MV-4-11 (cell line): ENCODE measurements at places on chromosomes 7 and 10.
A peak's percentile ranks its signal among the peaks of the same experiment; 100 is the strongest.

DNA sequence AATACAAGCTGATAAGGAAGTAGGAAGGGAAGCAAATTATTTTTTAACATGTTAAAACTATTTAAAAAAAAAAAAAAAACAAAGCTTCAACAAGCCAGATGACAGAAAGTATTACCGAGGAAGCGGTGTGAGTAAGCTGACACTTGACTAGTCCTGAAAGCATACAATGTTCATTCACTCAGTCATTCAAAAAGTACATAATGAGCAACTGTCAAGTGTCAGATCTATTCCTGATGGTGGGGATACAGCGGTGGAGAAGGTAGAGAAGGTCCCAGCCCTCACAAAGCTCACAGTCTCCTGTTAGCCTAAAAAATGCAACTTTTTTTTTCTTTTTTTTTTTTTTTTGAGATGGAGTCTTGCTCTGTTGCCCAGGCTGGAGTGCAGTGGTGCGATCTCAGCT lies 40.0 kb downstream of the RAPGEF5 start:
- no peak for DNase-seq

DNA sequence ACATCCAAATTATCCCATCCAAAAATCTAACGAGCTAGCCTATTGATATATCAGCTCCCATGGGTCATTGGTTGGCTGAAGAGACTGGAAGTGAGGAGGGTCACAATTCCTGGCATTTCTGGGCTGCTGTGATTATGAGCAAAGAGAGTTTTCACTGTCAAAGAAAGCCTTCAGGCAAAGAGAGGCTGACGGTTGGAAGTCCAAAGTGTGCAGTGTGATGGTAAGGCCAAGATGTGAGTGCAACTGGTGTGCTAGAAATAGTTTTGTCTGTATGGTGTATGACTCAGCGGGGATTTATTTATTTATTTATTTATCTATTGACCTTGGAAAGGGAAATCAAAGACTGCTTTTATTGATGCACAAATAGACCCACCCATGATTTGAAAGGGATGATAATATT lies 75.0 kb downstream of the AASS start:
- no peak for DNase-seq

- no peak for DNase-seq
These were observed 88.7 kb downstream of the DYNC1I1 start for GRCh38 chr7:95861041-95861440.

- DNase-seq, result no peak
These were observed 163.3 kb downstream of the JCAD start for GRCh38 chr10:29896053-29896452.

DNA sequence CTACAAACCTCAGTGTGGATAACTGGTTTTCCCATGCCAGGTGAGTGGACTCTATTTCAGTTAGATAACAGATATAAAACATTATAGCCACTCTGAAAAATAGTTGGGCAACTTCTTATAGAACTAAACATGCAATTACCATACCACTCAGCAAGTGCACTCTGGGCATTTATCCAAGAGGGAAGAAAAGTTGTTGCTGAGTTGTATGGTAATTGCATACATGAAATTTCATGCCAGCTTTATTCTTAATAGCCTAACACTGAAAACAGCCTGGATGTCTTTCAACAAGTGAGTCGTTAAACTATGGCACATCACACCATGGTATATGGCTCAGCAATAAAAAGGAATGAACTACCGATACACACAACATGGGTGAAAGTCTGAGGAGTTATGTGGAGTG lies 10.6 kb upstream of the UPP1 start:
- DNase-seq, result no peak

GRCh38 chr10:126387041-126387921 lies 996 bp downstream of the ADAM12 start:
- no peak for DNase-seq

- DNase-seq, result no peak
These were observed 135.6 kb downstream of the TMEM168 start for GRCh38 chr7:112654322-112655216.

DNA sequence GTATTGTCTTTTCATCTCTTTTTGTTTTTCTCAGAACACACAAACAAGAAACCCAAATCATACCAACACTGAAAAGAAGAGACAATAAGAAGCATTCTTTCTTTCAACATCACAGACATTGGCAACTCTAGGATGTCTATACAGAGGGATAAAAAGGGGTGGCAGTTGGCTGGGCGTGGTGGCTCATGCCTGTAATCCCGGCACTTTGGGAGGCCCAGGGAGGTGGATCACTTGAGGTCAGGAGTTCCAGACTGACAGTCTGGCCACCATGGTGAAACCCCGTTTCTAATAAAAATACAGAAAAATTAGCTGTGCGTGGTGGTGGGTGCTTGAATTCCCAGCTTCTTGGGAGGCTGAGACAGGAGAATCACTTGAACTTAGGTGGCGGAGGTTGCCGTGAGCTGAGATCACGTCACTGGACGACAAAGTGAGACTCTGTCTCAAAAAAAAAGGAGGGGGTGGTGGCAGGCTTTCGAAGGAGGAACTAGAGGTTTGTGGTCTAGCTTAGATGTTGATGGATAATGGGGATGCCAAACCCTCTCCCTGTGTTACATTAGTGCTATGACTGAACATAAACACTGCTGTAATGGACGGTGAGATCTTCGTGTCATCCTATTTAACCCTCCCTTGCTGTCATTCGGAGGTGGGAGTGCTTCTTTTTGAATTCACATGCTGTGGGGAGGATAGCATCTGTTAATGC lies 9.4 kb downstream of the CNNM2 start:
- DNase-seq, result peak; percentile 93

DNA sequence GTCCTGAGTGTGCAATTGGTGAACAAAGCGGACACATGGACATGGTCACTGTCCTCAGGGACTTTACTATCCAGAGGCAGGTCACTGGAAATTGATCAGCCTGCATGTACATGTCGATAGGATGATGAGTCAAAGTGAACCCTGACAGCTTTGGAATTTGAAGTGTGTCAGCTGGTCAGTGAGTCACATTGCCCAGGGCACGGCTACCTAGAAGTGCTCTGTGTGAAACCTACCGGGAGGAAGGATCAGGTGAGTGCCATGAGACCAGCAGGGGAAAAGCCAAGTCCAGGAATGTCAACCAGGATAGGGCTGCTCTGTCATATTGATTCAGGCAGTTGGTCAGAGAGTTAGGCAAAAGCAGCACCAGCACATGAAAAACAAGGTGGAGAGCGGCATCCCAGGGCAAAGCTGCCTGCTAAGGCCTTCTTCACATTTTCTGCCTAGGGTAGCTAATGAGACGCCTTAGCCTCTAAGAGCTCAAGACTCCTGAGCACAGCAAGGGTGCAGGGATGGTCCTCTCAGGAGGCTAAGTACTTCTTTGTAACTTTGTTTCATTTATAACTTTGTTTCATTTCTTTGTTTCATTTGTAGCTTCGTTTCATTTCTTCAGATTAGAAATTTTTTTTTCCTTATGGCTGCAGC lies 19.4 kb upstream of the PDCD4 start:
- DNase-seq, result no peak

GRCh38 chr7:47154791-47155190 lies 427.1 kb downstream of the TNS3 start:
- DNase-seq, result no peak

- no peak for DNase-seq
These were observed 87.0 kb downstream of the MARCHF5 start for GRCh38 chr10:92377962-92378361.

GRCh38 chr7:44184206-44184872 lies 4.9 kb downstream of the GCK start:
- DNase-seq, result no peak
